ENCODE measurements at places on chromosomes 3 and 15.
A peak's percentile ranks its signal among the peaks of the same experiment; 100 is the strongest.

DNA sequence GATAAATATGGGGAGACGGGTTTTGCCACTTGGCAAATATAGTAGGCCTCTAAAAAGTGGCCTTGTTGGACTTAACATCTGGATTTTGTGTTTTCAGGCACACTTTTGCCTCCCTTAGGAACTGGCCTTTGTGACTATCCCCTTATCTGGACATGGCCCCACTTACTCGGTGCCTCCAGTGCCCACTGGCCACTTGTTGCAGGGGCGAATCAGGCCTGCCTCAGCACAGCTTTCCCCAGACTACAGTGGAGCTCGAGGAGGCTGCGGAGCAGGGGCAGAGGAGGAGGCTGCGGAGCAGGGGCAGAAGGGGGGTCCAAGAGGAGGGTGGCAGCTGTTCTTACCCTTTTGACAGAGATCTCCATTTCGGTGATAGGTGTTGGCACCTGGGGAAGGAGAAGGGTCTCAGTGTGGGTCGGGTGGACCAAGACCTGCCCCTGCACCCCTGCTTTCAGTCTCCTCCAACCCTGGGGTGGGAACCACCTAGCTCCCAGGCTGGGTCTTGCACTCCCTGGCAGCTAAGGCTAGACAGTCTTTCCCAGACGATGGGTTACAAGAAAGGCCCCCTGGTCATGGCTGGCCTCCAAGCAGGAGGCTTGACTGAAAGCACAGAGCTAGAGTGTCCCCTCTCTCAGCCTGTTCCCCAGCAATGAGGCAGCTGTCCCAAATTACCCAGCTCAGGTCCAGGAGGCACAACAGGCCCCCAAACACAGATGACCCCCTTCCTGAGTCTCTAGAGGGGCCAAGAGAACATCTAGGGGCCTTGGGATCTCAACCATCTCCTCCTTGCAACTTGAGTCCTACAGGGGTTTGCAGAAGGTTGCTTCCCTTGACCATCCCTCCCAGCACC, 6.1 kb downstream of the SEMA3G start:
- DNase-seq = no peak

GRCh38 chr3:152384412-152384811, 115.7 kb downstream of the MBNL1 start:
- DNase-seq = no peak

DNA sequence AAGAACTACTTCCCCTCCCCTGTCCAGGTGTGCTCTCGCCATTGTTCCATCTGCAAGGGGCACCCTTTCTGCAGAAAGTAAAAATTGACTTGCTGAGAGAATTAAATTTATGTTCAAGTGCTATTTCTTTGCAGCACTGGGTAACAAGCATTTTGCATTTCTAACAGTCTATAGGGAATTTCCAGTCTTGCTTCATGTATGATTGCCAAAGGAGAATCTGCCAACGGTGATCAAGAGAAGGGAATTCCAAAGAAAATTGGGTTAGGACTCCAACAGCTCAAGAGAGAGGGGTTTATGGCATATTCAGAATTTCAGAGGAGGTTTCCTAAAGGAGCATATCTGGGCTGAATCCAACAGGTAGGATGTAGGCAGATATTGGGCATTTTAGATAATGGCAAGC, 136.7 kb upstream of the WNT5A start:
- no peak for DNase-seq

GRCh38 chr15:100170291-100171210, 171.2 kb downstream of the ADAMTS17 start:
- DNase-seq = no peak

DNA sequence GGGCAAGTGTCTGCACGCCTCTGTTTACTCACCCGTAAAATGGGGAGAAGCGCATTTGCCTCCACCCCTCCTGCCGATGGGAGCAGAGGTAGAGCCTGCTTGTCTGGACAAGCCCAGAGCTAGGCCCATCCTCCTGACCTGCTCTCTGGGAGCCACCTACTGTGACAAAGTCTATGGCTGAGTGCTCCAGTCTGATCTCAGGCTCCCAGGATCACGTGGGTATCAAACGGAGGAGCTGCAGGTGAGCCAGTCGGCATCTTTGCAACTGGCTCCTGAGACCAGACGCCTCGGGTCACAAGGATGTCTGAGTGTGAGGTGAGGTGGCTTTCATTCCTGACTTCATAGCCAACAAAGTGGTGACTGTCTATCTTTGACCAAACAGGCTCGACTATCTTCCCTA, 2.1 kb upstream of the ALDH1A3 start:
- DNase-seq = no peak

DNA sequence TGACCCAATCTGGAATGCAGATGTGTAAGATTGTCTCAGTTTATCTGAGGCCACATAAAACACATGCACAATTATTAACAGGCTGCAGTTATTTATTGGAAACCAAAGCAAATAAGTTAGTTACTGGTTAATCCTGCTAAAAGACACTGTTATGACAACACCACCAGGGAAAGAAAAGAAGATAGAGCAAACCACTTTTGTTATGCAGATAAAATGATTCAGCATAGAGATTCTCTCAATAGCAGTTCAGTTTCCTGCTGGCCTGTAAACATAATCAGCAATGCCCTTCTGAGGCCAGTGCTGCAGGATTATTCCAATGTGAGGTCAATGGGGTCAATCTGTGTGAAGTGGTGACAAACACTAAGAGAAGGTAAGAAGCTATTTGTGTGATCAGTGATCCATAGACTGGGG, 244.4 kb downstream of the ZBTB20 start:
- DNase-seq = no peak

GRCh38 chr3:159378396-159379194, 576.7 kb downstream of the MFSD1 start:
- DNase-seq = no peak

DNA sequence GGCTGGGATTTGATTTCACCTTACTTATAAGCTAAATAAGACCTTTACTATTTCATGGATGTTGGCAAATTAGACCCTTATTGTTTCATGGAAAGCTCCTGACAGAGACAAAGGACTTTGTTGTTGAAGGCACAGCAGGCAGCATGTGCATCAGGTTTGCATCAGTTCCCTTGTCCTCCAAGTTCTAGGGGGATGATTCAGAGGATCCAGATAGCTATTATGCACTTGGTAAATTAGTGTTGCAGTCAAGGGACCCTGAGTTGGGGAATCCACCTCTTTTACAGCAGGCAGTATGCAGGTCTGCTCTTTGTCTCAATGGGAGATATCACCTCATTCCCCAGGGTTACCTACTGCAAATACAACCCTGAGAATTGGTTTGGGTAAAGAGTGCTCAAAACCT, 131.4 kb upstream of the IGSF10 start:
- no peak for DNase-seq

DNA sequence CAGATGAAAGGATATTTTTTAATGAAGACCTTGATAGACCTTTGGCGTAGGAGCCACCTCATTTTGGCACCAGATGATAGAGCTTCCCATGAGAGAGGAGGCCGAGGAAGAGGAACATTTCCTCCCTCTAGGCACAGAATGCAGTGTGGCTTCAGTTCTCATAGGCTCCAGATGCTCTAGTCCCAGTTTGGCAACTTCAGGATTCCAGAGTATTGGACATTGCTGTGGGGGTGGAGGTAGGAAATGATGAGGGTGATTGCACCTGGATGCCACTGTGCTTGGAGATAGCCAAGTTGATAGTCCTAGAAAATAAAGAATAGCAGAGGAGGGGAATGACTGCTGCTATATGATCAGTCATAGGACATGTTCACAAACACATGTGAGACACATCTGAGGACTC, 58.3 kb upstream of the KY start:
- DNase-seq = no peak

DNA sequence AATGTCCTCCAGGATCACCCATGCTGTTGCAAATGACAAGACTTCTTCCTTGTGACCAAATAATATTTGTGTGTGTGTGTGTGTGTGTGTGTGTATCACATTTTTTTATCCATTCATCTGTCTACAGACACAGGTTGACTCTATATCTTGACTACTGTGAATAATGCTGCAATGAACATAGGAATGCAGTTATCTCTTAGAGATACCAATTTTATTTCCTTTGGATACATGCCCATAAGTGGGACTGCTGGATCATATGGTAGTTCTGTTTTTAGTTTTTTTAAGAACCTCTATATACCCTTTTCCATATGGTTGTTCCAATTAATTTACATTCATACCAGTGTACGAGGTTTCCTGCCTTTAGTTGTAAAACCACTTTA, 41.7 kb downstream of the GPR176 start:
- no peak for DNase-seq

DNA sequence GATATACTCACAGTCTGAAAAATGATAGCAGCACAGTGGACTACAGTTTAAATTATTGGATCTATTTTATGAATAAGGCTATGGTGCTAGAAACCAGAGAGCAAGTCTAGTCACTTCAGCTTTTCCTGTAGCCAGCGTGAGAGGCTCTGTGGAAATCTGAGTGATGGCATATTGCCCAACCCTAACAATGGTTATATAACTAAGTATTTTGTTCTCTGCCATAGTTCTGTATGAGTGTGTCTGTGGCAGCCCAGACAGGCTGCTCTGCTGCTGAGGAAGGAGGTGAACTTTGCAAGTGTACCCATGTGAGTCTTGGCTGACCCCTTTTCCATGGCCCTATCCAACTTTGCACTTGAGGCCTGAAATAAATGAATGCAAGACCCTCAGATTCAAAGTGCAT, 105.7 kb downstream of the LRTM1 start:
- no peak for DNase-seq

DNA sequence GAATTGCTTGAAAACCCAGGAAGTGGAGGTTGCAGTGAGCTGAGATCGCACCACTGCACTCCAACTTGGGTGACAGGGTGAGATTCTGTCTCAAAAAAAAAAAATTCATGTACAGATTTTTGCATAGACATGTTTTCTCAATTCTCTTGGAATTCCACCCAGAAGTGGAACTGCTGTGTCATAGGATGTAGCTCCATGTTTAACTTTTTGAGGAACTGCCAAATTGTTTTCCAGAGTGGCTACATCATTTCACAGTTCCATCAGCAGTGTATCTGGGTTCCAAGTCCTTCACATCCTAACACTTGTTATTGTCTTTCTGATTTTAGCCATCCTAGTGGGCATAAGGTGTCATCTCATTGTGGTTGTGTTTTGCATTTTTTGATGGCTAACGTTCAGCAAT, 9.9 kb downstream of the CAPN7 start:
- no peak for DNase-seq

- DNase-seq = no peak
Measured at GRCh38 chr3:4508048-4508981, 15.2 kb downstream of the ITPR1 start.

GRCh38 chr3:155745795-155746550, 1.1 kb upstream of the PLCH1 start:
- peak; percentile 58 for DNase-seq

DNA sequence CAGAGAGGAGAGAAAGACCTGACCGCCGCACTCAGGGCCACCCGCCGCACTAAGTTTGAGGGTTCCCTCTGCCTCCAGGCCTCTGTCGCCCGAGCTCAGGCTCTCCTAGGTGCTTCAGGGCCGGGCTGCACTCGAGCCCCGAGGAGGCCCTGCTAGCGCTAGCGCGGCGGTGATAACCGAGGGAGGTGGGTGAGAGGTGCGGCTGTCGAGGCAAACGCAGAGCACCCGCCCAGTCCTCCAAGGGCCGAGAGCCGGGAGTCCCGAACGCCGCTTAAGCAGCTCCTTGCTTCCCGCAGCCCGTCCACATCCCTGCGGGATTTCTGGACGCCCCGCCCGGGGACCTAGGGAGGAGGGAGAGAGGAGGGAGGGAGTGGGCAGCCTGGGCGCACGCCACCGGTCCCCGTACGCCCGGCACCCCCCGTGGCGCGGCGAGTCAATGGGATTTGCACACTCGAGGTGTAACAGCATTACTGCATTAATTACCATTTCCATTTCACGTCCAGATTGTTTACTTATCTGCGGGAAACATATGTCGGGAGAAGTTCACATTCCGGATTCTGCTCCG, 6.8 kb downstream of the SOX14 start:
- DNase-seq = peak; percentile 57

DNA sequence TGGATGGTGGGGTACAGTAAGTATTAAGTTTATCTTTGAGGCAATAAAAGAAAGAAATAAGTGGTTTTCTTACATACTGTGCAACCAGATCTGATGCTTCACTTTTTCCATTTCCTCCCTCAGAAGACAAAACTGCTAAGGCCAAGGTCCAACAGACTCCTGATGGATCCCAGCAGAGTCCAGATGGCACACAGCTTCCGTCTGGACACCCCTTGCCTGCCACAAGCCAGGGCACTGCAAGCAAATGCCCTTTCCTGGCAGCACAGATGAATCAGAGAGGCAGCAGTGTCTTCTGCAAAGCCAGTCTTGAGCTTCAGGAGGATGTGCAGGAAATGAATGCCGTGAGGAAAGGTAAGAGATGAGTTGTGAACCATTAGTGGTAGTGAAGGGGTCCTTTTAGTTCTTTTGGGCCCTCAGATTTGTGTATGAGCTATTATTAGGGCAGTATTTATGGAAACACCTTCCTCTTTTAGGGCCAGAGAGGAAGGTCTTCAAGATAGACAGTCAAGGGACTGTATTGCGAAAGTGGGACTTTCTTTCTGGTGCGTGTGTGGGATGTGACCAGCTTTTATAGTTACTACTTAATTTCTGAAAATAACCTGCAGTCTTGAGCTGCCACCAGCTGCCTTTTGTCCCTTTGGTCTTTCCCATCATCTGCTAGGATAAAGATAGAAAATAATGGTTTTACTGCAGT, 4.6 kb downstream of the ALAS1 start:
- DNase-seq = no peak

DNA sequence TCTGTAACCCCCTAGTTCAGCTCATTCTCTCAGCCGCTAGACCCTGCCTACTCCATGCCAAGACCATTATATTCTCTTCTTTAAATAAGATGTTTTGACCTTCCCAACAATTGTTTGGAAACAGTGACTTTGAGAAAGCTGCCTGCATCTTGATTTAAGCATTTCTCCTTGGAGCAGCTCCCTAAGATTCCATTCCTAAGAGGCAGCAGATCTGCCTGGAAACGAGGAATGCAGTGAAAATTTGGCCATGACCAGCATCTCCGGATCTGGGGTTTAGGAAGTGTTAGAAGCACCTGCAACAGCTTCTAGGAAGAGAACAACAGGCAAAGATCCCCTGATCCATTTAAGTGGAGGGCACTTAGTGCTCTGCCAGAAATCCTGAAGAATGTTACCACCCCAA, 235.7 kb downstream of the NTRK3 start:
- no peak for DNase-seq

DNA sequence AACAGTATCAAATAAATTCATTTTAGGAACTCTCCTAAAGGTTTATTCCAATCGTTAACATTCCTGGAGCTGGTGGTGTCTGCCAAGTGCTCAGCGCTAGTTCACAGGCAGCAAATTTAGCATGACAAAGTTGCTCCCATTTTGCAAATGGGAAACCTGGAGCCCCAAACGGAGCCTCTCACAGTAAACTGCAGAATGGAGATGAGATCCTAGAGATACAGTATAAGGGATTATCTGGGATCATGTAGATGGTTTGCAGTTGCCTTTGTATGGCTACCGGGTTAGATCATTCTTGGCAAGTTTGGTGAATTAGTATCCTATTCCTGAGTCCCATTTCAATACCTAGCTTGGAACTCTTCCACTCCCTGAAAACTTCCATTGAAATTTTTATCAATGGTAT, 173.7 kb downstream of the CDIN1 start:
- peak; percentile 40 for DNase-seq

- peak; percentile 23 for DNase-seq
Measured at GRCh38 chr15:94080416-94080815, 150.9 kb upstream of the MCTP2 start.

All from WTC11 (cell line).